ENCODE measurements at places on chromosomes 5 and 9. TPM values are rescaled to one million over a fixed set of nuclear protein-coding genes. Genes with fewer than 3 reads are reported as not detected.

- H3K4me1 ChIP-seq: peaks cover 28% of the 10 kb centered on the region
- no peaks in the 10 kb centered on the region for H3K27me3 ChIP-seq
- H3K27ac ChIP-seq: no peak overlapping the region
- DNase-seq: no peak
- no peak overlapping the region for H3K4me3 ChIP-seq
Measured at GRCh38 chr9:89358985-89359384, 40.7 kb downstream of the SECISBP2 start.

- H3K4me3 ChIP-seq: no peak overlapping the region
- no peak for DNase-seq
- H3K4me1 ChIP-seq: no peaks in the 10 kb centered on the region
- no peak overlapping the region for H3K27ac ChIP-seq
- no peaks in the 10 kb centered on the region for H3K36me3 ChIP-seq
Measured at GRCh38 chr5:68178579-68178978, 37.0 kb upstream of the PIK3R1 start.

GRCh38 chr5:123545506-123545905 is 33.5 kb downstream of the CSNK1G3 start:
- H3K4me1 ChIP-seq: no peaks in the 10 kb centered on the region
- H3K4me3 ChIP-seq: no peak overlapping the region
- no peak for DNase-seq
- H3K27ac ChIP-seq: no peak overlapping the region

GRCh38 chr5:92674321-92674720 is 906.7 kb downstream of the NR2F1-AS1 start:
- no peak for DNase-seq
- H3K4me1 ChIP-seq: no peaks in the 10 kb centered on the region
- H3K36me3 ChIP-seq: no peaks in the 10 kb centered on the region
- H3K27ac ChIP-seq: no peak overlapping the region

GRCh38 chr9:79131246-79131774 is 440.5 kb upstream of the TLE4 start:
- no peak overlapping the region for H3K27ac ChIP-seq
- no peaks in the 10 kb centered on the region for H3K4me1 ChIP-seq
- H3K36me3 ChIP-seq: no peaks in the 10 kb centered on the region
- no peaks in the 10 kb centered on the region for H3K27me3 ChIP-seq

DNA sequence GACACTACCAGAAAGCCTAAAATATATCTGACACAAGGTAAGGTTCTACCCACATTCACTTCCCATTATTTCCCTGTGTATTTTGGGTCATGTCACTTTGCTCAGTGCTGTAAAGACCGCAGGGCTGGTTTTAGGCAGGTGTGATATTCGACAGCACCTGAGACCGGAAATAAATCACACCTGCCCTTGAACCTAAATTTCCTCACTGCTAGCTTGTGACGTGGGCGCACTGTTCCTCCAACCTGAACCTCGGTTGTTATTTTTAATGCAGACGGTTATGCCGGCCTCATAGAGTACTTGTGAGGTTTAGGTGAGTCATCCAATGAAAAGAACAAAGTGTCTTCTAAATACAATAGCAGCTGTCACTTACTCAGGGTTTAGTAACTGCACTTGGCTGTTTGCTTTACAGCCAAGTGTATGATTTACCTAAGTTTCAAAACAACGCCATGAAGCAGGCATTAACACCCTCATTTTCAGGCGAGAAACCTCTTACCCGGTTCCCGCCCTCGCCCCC is 20.7 kb upstream of the ZNF782 start:
- DNase-seq: no peak
- peaks cover 8% of the 10 kb centered on the region for H3K27me3 ChIP-seq
- H3K4me1 ChIP-seq: no peaks in the 10 kb centered on the region
- H3K4me3 ChIP-seq: peak overlapping the region; percentile 53
- peak overlapping the region; percentile 46 for H3K27ac ChIP-seq
- no peaks in the 10 kb centered on the region for H3K36me3 ChIP-seq

DNA sequence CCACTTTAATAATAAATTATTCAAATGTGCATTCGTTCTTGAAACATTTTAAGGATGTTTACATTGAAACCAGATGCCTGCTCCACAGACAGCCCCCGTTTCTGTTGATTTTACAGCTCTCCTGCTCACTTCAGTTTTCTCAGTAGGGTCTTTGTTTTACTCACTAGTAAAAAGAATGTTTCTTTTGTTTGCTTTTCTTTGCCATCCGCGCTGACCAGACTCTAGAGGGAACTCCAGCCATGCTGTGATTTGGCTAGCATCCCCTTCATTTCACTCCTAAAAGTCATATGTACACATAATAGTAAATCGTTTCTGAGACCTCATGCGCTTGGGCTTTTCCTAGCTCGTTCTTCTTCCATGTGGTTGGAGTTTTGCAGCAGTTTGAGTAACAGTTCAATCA is 28.7 kb upstream of the PALM2AKAP2 start:
- no peak for DNase-seq
- no peaks in the 10 kb centered on the region for H3K36me3 ChIP-seq
- H3K27me3 ChIP-seq: no peaks in the 10 kb centered on the region
- no peak overlapping the region for H3K4me3 ChIP-seq
- H3K4me1 ChIP-seq: no peaks in the 10 kb centered on the region

GRCh38 chr9:12922224-12922866 is 147.5 kb downstream of the LURAP1L start:
- no peak overlapping the region for H3K27ac ChIP-seq
- no peaks in the 10 kb centered on the region for H3K27me3 ChIP-seq
- DNase-seq: no peak
- no peak overlapping the region for H3K4me3 ChIP-seq
- H3K36me3 ChIP-seq: no peaks in the 10 kb centered on the region
- H3K4me1 ChIP-seq: no peaks in the 10 kb centered on the region

- peak overlapping the region; percentile 74 for H3K4me3 ChIP-seq
- no peaks in the 10 kb centered on the region for H3K4me1 ChIP-seq
- no peaks in the 10 kb centered on the region for H3K36me3 ChIP-seq
- H3K27ac ChIP-seq: peak overlapping the region; percentile 70
- peak; percentile 78 for DNase-seq
Measured at GRCh38 chr9:132769906-132770769, 99.9 kb downstream of the GTF3C4 start.

GRCh38 chr9:19748278-19749126 is 40.3 kb downstream of the SLC24A2 start:
- no peaks in the 10 kb centered on the region for H3K36me3 ChIP-seq
- H3K4me3 ChIP-seq: no peak overlapping the region
- DNase-seq: no peak
- H3K4me1 ChIP-seq: no peaks in the 10 kb centered on the region
- H3K27me3 ChIP-seq: no peaks in the 10 kb centered on the region

DNA sequence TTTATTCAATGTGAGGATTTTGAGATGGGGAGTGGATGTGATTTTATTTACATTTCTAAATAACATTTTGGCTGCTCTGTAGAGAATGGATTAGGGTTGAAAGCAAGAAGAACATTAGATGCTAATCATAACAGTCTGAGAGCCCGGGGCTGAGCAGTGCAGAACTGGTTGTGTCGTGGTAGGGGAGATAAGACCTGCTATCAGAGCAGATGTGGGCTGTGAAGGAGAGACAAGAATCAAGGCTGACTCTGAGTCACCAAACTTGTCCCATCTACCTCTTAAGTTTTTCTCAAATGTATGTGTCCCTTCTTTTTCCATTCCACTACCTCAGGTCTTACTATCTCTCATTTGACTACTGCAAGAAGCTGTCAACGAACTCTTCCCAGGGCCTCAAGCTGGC is 35.4 kb upstream of the SLC28A3 start:
- no peaks in the 10 kb centered on the region for H3K36me3 ChIP-seq
- no peak for DNase-seq
- no peaks in the 10 kb centered on the region for H3K4me1 ChIP-seq
- H3K27ac ChIP-seq: no peak overlapping the region

GRCh38 chr9:16771356-16771755 is 99.1 kb downstream of the BNC2 start:
- H3K36me3 ChIP-seq: no peaks in the 10 kb centered on the region
- DNase-seq: no peak
- H3K27me3 ChIP-seq: no peaks in the 10 kb centered on the region
- H3K4me3 ChIP-seq: no peak overlapping the region

- no peaks in the 10 kb centered on the region for H3K27me3 ChIP-seq
- H3K36me3 ChIP-seq: peaks cover 20% of the 10 kb centered on the region
- no peaks in the 10 kb centered on the region for H3K4me1 ChIP-seq
- H3K27ac ChIP-seq: peak overlapping the region; percentile 93
Measured at GRCh38 chr9:34651321-34651720, 664 bp upstream of the IL11RA start.

- DNase-seq: peak; percentile 72
- peak overlapping the region; percentile 89 for H3K27ac ChIP-seq
- no peaks in the 10 kb centered on the region for H3K36me3 ChIP-seq
- H3K27me3 ChIP-seq: no peaks in the 10 kb centered on the region
Measured at GRCh38 chr5:142325725-142326479, 1.1 kb upstream of the SPRY4 start.

- no peaks in the 10 kb centered on the region for H3K27me3 ChIP-seq
- no peaks in the 10 kb centered on the region for H3K4me1 ChIP-seq
- H3K4me3 ChIP-seq: no peak overlapping the region
- H3K36me3 ChIP-seq: no peaks in the 10 kb centered on the region
- DNase-seq: no peak
Measured at GRCh38 chr9:97413462-97413861, 1.6 kb downstream of the TDRD7 start.

GRCh38 chr5:74052441-74053221 is 426.6 kb downstream of the ARHGEF28 start:
- H3K4me3 ChIP-seq: no peak overlapping the region
- no peak overlapping the region for H3K27ac ChIP-seq
- peaks cover 16% of the 10 kb centered on the region for H3K4me1 ChIP-seq
- no peaks in the 10 kb centered on the region for H3K27me3 ChIP-seq
- no peak for DNase-seq
- no peaks in the 10 kb centered on the region for H3K36me3 ChIP-seq

- peaks cover 15% of the 10 kb centered on the region for H3K4me1 ChIP-seq
- peak overlapping the region; percentile 37 for H3K27ac ChIP-seq
- no peaks in the 10 kb centered on the region for H3K27me3 ChIP-seq
- peak; percentile 85 for DNase-seq
- H3K36me3 ChIP-seq: no peaks in the 10 kb centered on the region
Measured at GRCh38 chr5:142215915-142216681, 107.5 kb downstream of the NDFIP1 start.

Gene PTPA
- 81.3 TPM for total RNA-seq

Gene TMC1
- not detected for total RNA-seq

Gene FST
- 0.70 TPM for total RNA-seq

Gene FIBCD1
- 4.6 TPM for total RNA-seq

Gene IL9
- not detected for total RNA-seq

Gene SPATA31C1
- total RNA-seq: not detected

Gene SEMA5A
- 14.1 TPM for total RNA-seq

Gene RCL1
- total RNA-seq: 7.2 TPM

Gene SYNPO
- 369 TPM for total RNA-seq

Gene ADCY2
- not detected for total RNA-seq

Gene MYMK
- total RNA-seq: not detected
